AG08395 (cell line): ENCODE measurements at places on chromosomes 7 and 10.
A peak's percentile ranks its signal among the peaks of the same experiment; 100 is the strongest.

DNA sequence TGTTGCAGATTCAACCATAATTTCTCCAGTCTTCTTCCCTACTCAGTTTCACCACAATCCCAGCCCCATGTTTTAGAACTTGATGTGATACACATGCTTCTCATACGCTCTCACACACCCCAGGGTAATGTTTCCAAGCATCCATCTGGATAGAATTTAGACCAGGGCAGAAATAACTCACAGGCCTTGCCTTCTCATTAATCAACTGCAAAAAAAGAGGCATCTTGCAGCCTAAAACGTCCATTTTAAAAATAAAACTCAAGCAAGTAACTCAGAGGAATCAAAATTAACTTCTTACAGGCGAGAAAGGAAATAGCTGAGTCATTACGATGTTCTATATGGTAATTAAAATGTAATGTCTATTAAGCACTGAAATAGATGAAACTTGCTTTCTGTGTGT is 127.2 kb upstream of the RSU1 start:
- DNase-seq, result peak; percentile 81

DNA sequence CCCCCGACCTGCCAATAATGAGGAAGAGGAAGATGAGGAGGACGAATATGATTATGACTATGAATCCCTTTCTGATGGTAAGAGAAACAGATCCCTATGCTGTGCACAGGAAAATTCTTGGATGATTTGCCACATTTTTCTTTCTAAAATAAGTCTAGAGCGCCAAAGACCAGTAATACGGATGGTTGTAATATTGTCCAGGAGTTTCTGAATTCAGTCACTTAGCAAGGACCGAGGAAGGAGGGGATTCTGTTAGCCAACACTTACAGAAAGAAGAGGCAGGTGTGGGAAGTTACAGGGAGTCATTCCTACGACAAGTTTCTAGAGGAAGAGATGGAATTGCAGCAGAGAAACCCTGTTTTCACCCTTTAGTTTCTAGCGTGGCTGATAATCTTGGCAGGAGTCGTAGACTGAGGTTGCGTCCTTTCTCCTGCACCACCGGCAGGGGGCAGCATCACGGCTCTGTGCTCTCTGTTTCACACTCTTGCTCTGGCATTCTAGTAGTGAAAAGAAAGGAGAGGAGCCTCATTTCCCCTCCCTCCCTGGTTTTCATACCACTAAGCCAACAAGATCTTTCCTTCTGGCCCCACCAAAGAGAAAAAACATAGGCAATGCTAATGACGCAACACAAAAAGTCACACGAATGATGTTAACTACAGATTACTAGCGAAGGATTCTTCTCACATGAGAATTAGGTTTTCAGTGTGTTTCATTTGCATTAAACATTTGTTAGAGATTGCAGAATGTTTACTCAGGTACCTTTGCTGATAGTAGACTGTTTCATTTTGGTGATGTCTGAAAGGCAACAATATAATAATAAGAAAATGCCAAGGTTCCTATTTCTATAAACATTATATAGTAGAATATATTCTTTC is 82.7 kb downstream of the NOC3L start:
- DNase-seq, result peak; percentile 70

- DNase-seq, result peak; percentile 24
Observed at GRCh38 chr7:137084607-137085380, 216.3 kb downstream of the CHRM2 start.

- DNase-seq, result peak; percentile 94
Observed at GRCh38 chr7:101681170-101682007, 52.3 kb upstream of the MYL10 start.

GRCh38 chr10:98414578-98414931 is 427 bp downstream of the PYROXD2 start:
- DNase-seq, result no peak
